Myocyte (in vitro differentiated cells): ENCODE measurements at places on chromosomes 1 and 21. TPM values are rescaled to one million over a fixed set of nuclear protein-coding genes. Genes with fewer than 3 reads are reported as not detected.

GRCh38 chr1:193524021-193524420, 337.6 kb upstream of the B3GALT2 start:
- DNase-seq = no peak

- DNase-seq = peak; percentile 87
Observed at GRCh38 chr1:202959276-202959620, 1.1 kb upstream of the ADIPOR1 start.

GRCh38 chr1:3992103-3992556, 92.1 kb upstream of the C1orf174 start:
- no peak for DNase-seq

Gene LCA5L
- total RNA-seq = 2.2 and 2.7 TPM in 2 replicates

DNA sequence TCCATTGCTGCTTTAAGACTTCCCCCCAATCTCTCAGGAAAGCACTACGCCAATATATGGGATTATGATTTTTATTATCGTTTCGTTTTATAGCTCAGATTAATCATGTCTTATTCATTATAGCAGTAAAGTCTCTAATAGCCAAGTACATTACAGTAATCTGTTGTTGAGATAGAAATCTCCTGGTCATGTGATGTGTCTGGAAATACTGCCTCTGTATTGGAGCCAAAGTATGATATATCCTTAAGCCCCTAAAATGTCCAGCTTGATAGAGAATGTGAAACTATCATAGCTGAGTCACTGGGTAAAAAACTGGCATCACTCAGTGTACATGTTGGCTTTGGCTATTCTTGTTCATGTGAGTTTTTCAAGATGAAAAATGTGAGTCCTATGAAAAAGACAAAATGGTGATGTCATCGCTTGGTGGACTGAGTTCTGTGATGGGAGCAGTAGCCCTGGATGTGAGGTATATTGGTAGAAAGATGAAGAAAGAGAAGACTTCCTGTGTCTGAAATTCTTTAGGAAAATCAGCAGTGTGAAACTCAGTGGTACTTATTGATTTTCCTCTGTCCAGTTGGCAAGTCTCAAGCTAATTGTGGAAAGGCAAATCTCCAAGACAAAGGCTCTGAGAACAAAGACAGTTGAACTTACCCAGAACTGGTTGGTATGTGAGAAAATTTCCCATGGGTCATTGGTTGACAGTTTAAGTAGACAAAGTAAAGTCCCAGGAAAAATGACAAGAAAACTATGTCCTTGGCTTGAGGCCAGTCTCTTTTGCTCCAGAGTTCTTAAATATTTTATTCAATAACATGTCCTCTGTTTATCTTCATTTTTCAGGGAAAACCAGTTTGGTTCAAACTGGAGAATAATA, 76.2 kb downstream of the BRINP2 start:
- DNase-seq = peak; percentile 13
